ENCODE measurements at places on chromosomes 7 and 10.

DNA sequence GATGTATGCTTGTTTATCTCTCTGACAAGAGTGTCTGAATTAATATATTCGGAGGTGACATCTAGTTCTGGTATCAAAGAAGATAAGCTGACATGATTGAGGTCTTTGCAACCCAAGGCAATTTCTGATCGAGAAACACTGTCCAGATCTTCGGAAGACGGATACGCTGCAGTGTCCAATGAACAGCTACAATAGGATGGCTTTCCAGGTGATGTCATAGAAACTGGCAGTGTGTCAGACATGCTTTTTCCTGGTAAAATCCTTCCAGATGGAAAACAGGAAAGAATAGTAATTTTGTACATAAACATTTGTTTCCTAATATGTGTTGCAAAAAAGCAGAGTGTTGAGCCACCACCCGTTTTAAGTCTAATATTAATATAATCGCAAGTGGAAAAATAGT is 33.4 kb downstream of the VWDE start:
- DNase-seq: no peak

- no peak for DNase-seq
These were observed 2.9 kb upstream of the SYCE1 start for GRCh38 chr10:133568287-133568614.

DNA sequence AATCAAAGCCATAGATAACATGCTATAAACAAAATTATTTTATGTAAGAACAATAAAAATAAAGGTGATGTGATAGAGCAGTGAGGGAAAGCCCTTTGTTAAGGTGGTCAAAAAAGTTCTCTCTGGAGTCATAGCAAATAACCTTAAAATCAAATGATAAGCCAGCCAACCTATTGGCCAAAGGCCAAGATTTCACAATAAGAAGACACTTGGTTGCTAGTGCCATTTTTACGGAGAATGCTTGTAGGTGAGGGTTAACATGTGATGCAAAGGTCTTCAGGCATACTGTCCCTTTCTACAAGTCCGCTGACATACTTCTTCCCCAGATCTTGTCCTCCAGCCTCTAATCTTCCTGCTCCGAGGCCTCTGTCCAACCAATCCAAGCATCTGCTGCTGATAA is 98.2 kb upstream of the ARID5B start:
- no peak for DNase-seq

DNA sequence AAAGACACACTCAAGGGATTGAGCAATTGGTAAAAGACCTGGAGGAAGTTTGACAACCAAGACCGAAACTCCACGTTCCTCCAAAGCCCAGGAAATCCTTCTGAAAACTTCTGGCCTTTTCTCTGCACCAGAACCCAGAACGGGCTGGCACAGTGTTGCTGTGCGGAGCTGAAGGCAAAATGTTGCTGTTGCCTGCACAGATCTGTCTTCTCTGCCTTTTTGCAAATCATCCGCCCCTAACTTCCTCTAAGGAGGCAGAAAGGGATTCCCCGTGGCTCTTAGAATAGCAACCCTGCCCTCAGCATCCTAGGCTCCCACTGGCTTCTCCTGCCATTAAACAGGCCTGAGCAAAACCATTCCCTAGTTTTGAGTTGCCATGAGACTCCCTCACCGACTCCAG is 44.9 kb downstream of the FIGNL1 start:
- no peak for DNase-seq

GRCh38 chr10:124351481-124352220 is 67.1 kb downstream of the OAT start:
- DNase-seq: no peak

DNA sequence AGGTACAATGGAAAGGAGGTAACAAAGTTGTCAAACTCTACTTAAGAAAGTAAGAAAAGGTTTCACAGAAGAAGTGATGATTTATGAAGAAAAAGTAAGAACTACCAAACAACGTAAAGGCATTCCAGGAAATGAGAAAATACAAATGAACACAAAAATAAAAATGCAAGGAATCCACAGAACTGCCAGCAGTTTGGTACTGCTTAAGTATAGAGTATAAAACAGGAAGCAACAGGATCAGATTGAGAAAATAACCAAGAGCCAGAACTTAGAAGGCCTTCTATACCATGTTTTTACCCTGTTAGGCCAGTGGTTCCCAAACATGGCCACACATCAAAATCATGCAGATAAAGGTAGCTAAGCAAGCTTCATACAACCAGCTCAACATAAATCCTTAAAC is 9.2 kb downstream of the NDUFA5 start:
- DNase-seq: no peak

DNA sequence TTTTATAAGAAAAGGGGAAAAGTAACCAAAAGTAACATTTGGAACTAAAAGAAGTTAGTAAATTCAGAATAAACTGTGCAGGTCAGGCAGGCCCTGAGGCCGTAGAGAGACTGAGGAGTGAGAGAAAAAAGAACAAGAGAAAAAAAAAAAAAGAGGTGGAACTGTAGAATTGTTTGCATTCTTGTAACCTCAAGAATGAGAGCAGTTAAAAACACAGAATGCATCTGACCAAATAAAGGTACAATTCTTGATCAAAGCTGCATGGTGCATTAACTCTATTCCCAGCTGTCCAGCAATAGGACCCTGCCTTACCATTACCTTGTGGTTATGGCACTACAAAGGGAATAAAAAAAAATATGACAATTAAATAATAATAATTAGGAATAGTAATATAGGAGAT is 170.1 kb upstream of the SEMA3A start:
- no peak for DNase-seq

DNA sequence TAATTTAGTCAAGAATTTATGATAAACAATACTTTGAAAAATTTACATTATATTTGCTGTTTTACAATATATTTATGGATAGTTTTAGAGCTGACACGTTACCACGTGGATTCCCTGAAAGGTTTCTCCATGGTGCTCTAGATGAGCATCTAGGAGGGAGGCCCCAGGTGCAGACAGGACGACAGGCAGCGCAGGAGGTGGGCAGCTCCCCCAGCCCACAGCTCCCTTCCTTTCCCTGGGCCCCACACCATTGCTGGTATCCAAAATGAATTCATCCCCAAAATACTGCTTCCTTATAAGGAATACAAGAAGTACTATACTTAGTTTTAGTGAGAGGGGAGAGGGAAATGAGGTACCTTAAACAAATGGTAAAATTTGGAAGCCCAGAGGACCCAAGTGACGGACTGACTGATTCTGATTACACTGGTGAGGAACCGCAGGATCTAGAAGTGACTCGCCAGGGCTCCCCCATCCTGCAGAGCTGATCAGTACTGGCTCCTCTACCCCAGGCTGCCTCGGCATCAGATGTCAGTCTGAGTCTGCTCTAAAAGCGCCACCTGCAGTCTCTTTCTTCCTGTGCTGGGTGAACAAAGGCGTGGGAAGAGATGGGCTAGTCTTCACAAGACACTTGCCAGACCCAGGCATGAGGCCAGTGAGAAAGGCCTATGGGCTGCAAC is 89.2 kb downstream of the DLG5 start:
- no peak for DNase-seq

DNA sequence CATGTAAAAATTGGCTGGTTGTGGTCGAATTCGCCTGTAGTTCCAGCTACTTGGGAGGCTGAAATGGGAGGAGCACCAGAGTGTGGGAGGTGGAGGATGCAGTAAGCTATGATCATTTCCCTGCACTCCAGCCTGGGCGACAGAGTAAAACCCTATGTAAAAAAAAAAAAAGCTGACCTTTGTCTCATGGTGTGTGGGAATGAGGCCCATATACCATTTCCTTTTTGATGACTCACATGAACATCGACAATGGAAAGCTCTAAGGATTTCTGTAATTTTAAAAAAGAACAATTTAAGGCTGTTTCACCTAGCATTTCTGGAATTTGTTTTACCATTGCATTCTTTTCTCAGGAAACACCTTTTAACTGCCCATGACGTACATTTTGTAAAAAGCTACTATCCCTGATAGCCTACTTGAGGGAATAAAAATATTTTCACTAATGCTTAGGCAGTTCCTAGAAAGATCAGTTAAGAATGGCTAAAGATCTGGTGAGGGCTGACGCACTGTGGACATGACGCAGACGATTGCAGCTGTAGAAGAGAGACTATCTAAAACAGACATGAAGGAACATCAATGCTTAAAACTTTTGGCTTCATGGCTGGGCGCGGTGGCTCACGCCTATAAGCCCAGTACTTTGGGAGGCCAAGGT is 400.6 kb upstream of the IGFBP3 start:
- no peak for DNase-seq

DNA sequence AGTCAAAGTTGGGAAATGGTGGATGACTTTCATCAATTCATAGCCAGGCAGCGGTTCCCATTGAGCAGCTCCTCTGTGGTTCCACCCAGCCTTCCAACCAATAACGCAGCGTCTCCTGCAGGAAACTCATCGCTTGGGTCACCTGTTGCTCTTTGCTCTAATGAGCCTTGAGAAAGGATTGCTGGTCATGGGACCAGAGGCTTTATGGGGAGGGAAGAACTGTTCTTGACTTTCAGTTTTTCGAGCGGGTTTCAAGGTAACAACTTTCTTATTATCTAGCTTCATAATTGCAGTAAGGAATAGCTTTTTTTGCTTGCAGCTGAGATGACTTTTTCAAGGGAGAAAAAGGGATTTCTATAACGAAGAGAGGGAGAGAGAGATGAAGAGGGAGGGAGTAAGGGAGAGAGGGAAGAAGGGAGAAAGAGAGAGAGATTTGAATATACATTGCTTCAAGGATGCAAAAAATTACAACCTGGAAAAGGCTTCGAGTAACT is 405 bp upstream of the ENTPD1 start:
- no peak for DNase-seq

DNA sequence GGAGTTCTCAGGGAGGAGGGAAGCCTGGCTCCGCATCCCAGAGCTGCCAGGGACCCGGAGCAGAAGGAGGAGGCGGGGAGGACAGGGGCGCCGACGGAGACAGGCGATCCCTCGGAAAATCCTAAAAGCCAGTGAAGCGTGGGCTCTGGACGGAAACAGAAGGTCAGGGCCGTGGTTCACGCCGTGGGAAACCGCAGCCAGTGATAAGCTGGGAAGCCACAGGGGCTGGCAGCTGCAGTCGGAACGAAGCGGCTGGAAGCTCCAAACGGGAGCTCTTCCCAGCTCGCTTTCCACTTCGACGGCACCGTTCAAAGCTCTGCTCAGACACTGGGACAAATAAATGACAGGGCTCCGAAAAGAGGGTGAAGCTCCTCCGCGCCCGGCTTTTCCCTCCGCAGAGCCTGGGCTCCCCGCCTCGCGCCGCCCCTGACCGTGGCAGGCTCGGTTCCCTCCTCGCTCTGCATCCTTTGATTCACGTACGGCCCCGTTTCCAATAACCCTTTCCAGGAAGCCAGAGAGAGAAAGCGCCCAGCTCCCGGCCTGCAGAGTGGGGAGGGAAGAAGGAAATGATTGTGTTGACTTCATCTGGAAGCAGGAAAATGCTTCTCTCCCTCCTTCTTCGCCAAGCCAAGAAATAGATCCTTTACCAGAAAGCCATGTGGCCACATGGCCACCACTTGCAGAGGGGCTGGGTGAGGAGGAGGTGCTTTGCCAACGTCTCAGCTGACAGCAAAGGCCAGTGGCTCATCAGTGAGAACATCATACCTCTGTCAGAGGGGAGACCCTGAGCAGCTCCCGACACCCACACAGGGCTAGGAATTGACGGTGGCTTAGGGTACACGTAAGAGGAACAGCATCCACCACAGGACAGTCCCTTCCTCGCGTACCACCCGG is 57.4 kb downstream of the ADRB1 start:
- peak; percentile 72 for DNase-seq

DNA sequence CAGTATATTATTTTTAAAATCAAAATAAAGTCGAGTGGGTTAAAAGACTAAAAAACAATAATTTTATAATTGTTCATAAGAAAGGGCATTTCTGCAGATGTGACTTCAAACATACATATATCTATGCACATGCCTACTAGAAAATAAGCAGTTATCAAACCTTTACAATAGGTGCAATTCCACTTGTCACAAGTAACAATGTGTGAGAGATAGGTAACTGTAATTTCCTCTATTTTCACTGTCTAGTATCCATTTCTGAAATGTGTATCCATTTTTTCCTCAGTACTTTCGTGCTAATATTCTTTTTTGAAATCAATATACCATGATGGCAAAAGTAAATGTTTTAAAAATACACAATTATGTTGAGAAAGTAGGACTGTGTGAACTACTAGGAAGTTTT is 96.9 kb upstream of the GNAI1 start:
- DNase-seq: no peak

GRCh38 chr10:19843487-19843886 is 27.3 kb downstream of the PLXDC2 start:
- DNase-seq: no peak

GRCh38 chr7:158430308-158431034 is 157.2 kb downstream of the PTPRN2 start:
- DNase-seq: no peak

DNA sequence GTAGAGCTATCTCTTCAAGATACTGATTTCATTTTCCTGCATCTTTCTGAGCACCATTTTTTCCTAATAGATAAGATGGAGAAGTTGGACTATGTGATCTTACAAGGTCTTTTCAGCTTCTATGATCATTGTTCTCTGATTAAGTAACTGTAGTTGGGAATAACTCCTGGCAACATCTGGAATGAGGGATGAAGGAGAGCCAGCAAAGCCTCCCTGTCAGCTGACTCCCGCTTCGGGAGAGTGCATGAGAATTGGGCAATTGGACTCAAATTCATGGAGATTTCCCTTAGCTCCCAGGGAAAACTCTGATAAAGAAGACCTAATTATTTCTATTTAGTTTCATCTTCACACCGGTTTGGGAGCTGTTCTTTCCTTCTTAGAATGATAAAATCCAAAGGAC is 146.1 kb downstream of the CCDC71L start:
- no peak for DNase-seq

- DNase-seq: no peak
These were observed 44.2 kb upstream of the PRSS58 start for GRCh38 chr7:142301923-142302550.

- no peak for DNase-seq
These were observed 24.5 kb downstream of the ADRB1 start for GRCh38 chr10:114068054-114068707.

DNA sequence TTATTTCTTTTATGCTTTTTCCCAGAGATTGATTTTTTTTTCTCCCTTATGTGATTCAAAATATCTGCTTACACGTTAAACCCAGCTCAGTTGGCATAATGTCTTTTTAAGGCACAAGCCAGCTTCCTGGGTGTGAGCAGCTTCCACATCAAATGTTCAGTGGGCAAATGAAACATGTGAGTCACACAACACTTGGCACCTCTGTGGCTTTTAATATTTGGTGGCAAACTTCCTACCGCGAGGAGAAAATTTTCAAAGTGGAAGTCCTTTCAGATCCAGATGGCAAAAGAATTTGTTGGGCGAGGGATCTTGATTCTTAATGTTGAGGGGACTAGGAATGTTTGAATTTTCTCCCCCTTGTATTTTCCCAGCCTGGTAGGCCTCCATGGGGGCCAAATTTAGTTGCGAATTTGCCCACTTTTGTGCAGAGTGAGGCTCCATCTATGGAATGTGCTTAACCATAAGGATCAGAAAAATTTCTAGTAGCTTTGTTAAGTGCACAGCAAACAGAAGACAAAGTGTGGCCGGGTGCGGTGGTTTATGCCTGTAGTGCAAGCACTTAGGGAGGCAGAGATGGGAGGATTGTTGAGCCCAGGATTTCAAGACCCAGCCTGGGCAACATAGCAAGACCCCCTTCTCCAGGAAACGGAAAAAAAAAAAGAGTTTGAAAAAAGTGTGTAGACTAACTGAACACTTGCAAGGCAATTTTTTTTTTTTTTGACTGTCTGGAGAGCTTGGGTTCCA is 31.0 kb downstream of the CUX1 start:
- DNase-seq: no peak

Measured in right kidney (tissue), 9 donors.